ENCODE measurements at places on chromosomes 6 and 20.
A peak's percentile ranks its signal among the peaks of the same experiment; 100 is the strongest.

DNA sequence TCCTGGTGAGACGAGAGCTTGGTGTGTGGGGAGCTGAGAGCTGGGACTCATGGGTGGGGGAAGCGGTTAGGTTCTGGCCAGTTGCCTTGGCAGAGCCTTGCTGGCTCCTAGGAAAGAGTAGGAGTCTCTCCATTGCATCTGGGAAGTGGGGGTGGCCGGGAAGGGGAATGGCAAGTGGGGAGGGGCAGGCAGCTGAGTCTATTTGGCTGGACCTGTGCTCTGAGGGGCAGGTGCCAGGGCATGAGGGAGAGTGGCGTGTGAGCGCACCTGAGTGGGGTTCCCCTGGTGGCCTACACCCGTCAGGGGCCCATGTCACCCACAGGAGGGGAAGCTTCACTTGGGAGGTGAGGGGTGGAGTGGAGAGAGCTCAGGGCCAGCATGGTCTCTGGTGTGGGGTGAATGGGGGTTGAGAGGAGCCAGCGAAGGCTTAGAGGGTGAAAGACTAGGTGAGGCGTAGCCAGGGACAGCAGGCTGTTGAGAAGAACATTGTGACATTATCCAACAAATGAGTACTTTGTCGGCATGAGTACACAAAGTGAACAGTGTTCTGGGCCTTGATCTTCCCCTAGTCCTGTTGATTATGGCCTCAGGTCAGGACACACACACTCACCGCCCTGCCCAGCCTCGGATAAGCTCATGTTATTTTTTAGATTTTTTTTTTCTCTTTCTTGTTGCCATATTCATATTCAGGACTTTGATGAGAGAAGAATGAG, 59.8 kb downstream of the FAM120B start:
- no peak for DNase-seq

- no peak for DNase-seq
These were observed 86.2 kb upstream of the PRL start for GRCh38 chr6:22383016-22383415.

DNA sequence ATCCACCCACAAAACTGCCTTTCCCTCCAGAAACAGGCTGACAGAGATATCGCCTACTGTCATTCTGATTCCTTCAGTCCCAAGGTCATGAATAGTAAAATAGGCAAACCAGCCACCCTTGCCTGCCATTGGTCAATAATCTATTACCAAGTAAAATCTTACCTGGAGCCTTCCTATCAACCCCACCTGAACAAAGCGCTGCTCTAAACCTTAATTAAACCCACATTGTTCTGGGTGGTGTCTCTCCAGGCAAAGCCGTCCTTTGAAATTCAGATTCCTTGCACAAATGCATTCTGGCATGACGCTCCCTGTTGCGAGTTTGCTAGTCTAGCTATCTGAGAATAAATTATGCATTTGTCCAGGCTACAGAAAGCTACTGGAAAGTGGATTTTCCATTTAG, 291.6 kb upstream of the ECI2 start:
- no peak for DNase-seq

GRCh38 chr20:60486315-60486714, 528.1 kb downstream of the CDH26 start:
- no peak for DNase-seq

DNA sequence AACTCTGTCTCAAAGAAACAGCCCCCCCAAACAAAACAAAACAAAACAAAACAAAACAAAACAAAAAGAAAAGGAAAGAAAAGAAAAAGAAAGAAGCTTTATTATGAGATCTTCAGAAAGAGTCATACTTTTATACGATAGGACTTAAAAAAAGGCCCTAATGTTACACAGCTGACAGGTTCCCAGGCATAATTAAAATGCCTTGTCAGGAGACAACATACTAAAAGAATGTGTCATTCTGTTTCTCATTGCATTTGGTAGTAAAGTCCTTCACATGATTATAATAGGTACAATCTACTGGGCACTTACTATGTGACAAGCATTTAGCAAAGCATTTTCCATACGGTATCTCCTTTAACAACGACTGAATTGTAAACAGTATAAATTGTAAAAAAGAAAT, 36.4 kb upstream of the RPN2 start:
- DNase-seq, result no peak

- no peak for DNase-seq
These were observed 16.6 kb downstream of the MCM9 start for GRCh38 chr6:118918329-118918725.

GRCh38 chr6:124132256-124132655, 328.6 kb downstream of the NKAIN2 start:
- no peak for DNase-seq

GRCh38 chr6:121691126-121691551, 255.7 kb downstream of the GJA1 start:
- no peak for DNase-seq

DNA sequence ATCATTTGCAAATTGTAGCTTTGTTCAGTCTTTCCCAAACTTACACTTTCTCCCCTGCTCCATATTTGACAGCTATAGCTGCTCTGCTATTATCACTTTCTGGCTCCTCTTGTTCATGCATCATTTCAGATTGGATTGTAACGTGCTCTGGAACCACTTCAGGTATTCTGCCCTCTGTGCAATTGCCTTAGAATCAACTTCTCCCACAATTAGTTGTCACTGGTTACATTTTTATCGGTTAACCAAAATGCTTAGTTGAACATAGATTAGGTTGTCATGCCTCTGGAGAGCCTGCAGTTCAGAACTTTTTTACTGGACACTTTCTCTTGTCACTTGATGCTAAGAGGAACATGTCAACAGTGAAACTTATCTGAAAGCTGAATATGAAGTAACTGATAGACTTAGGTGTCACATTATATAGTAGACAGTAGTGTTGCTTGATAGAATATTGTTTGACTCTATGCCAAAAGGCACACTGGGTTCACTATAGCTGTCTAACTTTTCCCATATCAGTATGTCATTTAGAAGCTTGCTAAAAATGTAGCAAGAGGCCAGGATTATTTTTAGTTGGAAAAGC, 127.7 kb upstream of the PTPRK start:
- no peak for DNase-seq

GRCh38 chr6:117938311-117938995, 31.4 kb downstream of the SLC35F1 start:
- no peak for DNase-seq

- no peak for DNase-seq
These were observed 217.2 kb downstream of the LAMA2 start for GRCh38 chr6:129100164-129100563.

DNA sequence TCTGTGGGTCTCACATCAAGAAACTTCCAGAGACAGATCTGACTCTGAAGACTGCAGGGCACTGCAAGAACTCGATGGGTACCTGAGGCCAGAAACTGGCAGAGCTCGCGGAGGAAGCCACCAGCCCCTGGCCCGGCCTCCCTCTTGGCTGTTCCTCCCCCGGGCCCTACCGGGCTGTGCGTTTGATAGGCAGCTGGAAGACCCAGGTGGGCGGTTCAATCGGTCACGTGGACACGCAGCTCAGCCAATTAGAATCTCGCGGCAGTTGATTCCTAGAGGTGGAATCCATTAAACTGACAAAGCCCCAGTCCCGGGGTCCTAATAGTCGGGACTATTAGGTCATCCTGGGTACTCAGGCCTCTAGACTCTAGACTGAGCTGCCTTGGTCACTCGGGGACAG, 154.2 kb upstream of the PROKR2 start:
- no peak for DNase-seq

DNA sequence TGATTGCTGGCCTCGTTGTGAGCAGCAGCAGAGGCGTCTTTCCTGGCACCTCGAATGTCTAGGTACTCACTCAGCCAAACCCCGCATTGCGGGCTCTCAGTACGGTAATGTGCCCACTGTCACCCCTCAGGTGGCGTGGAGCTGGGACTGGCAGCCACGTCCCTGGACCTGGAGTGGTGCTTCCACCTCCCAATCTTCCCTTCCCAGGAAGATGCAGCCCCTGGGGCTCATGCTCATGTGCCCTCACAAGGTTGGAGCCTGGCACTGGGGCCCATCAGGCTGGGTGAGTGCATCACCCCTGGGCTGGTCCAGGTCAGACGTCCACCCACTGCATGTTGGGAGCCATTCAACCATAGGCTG, 75.7 kb downstream of the TCP11 start:
- DNase-seq, result no peak

DNA sequence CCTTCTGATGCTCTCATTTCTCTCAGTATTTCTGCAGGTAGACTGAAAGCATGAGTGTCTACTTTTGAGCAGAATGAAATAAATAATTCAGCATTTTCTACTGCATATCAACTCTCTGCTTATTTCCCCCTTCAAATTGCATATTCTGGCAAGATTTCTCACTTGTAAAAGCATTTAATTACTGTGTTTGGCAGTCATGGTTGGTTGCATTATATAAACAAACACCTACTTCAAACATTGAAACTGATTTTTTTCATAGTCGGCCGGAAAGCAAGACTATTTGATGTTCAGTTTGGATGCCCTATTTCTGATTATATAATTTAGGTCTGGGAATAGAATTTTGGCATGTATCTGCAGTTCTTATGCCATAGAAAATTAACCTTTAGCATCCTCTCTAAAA, 73.1 kb downstream of the PLEKHG1 start:
- no peak for DNase-seq

GRCh38 chr20:40293740-40294139, 395.3 kb downstream of the MAFB start:
- no peak for DNase-seq

DNA sequence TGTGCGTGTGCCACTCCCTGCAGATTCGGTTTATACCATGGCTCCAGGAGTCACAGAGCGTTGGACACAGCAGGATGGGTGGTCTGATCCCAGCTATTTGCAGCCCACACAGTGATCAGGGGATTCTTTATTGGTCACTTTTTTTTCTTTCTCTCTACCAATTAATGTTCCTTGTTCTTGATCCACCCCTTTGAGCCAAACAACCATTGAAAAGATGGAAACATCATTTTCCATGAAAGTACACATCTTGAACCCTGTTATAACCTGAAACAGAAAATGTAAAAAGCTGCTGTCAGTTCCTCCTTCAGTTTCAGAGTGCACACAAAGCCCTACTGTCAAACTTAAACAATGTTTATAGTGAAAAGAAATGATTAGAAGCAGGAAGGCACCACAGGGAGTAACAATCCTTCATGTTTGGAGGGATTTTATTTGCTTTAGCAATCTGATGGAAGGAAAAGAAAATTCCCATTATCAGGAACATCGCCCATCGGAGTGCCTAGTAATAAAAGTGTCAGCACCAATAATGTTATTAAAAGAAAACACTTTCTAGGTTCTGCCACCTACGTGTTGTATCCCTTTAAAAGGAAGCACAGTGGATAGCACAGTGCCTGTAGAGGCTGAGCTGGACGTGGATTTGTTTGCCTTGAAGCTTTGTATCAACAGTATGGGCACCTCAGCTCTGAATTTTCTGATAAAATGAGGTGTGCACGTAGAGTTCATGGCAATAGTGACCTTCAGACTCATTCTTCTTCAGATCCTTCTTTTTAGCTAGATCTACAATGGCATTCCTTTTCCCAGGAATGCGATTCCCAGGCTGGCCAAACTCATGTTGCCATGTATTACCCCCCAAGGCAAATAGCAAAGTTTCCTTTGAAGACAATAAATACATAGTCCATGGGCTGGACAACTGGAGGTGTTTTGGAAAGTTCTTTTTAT, 16.1 kb upstream of the THBD start:
- no peak for DNase-seq

- DNase-seq, result no peak
These were observed 101.5 kb upstream of the ISM1 start for GRCh38 chr20:13119583-13119982.

GRCh38 chr6:54204921-54205591, 93.8 kb downstream of the MLIP start:
- DNase-seq, result no peak

DNA sequence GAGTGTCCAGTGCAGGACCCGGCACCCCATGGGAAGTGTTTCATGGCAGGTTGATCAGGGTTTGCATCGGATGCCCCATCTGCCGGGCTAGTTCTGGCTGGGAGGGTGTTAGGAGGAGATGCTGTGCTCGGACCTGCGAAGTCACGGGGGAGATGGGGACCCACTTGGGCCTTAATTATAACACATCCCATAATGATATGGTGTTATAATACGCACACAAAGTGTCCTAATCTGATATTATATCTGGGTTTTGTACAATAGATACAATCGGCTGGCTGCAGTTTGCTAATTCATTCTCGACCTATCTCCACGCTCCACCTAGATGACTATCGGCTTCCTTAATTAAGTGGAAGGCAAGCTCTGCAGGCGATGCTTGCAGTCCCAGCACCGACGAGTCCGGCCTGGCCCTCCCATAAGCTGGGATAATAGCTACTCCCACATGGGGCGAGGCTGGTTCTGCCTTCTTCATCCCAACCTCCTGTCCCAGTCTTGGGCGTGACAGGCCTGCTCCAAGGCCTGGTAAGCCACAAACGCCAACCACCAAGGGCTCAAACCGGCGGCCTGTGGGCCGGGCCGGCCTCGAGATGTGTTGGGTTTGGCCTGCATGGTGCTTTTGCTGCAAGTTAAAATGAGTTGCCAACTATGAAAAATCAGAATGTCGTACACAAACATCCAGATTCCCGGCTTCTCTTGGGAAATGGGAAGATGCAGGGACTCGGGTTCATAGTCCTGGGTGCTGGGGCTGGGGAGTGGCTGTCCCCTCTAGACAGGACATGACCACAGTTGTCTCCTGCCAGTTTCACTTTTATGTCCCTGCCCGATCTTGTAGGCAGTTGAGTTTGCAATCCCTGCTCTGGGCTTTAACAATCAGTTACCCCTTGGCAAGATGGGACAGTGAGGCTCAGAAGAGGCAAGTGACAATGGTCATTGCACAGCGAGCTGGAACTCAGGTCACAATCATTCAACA, 32.7 kb downstream of the CEBPB start:
- DNase-seq, result no peak

DNA sequence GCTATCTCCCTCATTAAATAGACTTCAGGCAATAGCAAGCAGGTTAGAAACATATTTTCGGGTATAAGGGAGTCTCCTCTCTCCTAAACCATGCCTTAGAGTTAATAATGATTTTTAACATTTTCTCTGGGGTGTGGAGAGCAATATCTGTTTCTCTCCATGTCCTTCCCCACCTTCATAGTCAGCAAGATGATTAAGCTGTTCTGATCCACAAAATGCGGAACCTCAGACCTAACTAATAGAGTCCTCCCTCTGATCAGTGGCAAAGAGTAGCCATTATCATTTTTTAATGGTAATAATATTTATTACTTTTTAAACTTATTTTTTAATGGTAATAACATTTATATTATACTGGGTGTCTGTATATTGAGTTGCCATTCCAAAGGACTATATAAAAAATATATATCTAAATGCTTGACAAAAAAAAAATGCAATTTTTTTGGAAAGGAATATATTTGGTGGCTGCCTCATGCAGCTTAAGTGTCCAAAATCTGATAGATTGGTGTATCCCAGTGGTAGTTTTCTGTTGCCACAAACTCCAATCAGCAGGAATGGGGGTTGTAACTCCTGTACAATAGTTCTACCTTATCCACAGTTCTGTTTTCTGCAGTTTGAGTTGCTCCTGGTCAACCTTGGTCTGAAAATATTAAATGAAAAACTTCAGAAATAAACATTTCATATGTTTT, 14.0 kb upstream of the BTN3A2 start:
- no peak for DNase-seq

GRCh38 chr6:135871296-135871695, 19.8 kb downstream of the PDE7B start:
- DNase-seq, result no peak

GRCh38 chr20:26208296-26209091, 511.8 kb upstream of the ZNF337 start:
- DNase-seq, result peak; percentile 3

GRCh38 chr6:122361314-122361979, 38.0 kb upstream of the HSF2 start:
- DNase-seq, result no peak
